ENCODE measurements at places on chromosomes 4 and X.

- no peak for DNase-seq
These were observed 15.1 kb downstream of the AFAP1 start for GRCh38 chr4:7924570-7924969.

DNA sequence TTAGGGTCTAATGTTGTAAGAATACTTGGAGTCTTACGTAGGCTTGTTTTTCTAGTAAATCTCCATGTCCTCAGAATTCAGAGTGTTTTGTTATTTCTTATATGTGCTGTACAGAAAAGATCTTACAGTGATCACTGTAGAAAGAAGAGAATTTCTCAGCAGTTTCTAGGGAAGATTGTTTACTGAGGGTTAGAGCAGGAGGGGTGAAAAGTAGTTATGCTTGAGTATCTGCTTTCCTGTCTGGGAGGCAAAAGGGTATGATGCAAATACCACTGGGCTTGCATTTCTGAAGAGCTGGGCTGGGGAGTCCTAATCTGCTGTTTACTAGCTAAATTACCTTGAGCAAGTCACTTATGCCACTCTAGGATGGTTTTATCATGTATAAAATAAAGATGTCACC, 78.2 kb downstream of the BEND4 start:
- no peak for DNase-seq

DNA sequence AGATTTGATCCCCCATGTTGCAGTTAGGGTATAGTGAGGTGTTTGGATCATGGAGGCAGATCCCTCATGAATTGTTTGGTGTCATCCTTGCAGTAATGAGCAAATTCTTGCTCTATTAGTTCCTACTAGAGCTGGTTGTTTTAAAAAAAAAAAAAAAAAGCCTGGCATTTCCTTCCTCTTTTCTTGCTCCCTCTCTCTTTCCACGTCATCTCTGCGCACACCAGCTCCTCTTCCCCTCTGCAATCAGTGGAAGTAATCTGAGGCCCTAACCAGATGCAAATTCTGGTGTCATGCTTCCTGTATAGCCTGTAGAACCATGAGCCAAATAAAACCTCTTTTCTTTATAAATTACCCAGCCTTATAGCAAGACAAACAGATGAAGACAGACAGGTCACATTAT, 24.5 kb downstream of the WDR17 start:
- no peak for DNase-seq

- DNase-seq = no peak
These were observed 1490.1 kb upstream of the IGFBP7 start for GRCh38 chr4:58600290-58600689.

DNA sequence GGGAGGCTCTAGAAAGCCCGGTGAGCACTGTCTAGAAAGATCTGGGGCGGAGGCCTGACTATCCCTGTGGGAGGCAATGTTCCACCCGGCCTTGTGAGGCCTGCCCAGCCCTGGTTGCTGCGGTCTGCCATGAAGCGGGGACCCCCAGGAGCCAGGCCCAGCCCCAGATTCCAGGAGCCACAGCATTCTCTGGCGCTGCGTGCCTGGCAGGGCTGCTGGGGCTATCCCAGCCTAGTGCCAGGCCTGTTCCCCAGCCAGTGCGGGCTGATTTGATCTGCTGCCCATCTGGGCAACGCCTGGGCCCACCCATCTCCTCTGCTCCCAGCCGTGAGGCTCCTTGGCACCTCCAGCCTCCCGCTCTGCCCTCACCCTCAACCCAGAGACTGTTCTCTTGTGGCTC, 19.6 kb downstream of the ATP2B3 start:
- DNase-seq = no peak

DNA sequence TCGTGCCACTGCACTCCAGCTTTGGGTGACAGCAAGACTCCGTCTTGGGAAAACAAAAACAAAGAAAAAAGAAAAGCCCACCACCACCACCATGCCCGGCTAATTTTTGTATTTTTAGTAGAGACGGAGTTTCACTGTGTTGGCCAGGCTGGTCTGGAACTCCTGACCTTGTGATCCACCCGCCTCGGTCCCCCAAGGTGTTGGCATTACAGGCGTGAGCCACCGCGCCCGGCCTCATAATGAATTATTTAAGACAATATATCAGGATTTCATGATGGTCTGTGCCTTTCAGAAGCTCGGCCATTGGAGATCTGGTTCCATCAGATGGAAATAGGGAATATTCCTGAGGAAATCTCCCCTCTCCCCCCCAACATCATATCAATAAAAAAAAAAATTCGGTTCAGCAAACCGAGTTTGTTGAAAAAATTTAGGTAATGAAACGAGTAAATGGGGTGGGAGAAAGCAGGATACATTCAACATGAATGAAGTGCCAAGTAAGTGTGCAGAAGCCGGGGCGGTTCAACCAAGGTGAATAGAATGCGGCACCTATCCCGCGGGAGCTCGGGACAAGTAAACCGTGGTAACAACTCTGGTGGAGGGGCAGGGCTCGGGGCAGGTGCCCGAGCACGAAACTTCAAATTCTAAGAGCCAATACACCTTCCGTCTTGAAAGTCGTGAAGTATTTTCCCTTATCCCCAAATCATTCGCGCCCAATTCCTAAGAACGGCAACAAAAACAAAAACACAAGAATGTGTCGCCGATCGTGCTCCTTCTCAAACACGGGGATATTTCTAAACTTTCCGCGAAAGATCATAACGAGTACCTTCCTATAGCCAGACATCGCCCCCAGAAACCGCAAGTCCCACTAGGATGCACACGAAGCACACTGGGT, 773 bp upstream of the TXLNG start:
- no peak for DNase-seq

DNA sequence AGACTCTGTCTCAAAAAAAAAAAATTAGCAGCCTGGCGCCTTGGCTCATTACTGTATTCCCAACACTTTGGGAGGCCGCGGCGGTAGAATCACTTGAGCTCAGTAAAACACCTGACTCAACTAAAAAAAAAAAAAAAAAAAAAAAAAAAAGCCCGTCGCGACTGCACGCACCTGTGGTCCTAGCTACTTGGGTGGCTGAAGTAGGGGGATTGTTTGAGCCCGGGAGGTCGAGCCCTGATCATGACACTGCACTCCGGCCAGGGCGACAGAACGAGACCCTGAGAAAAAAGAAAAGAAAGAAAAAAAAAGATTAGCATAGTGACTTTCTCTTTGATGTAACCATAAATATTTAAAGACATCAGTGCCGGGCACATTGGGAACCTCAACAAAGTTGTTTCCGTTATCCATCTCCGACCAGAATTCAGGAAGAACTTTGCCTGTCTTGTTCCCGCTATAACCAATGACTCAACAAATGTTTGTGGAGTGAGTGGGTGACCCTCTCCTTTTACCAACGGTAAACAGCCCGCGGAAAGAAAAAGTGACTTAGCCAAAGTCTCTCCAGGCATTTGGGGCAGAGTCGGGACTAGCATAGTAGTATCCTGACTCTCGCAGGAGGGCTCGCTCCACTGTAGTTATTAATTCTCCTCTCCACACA, 553 bp upstream of the MED28 start:
- DNase-seq = no peak

GRCh38 chrX:107573016-107573415, 55.3 kb upstream of the PRPS1 start:
- DNase-seq = no peak

GRCh38 chr4:183591301-183591700, 67.7 kb downstream of the RWDD4 start:
- DNase-seq = no peak

- no peak for DNase-seq
These were observed 207.3 kb downstream of the HS6ST2 start for GRCh38 chrX:132751063-132751690.

- no peak for DNase-seq
These were observed 12.3 kb upstream of the ALB start for GRCh38 chr4:73391774-73392173.

- no peak for DNase-seq
These were observed 52.9 kb upstream of the CXCL8 start for GRCh38 chr4:73687421-73687820.

- no peak for DNase-seq
These were observed 904.1 kb downstream of the RPA4 start for GRCh38 chrX:97787849-97788248.

- DNase-seq = no peak
These were observed 236.8 kb downstream of the ARHGAP10 start for GRCh38 chr4:147968641-147969040.

- DNase-seq = no peak
These were observed 64.2 kb downstream of the MAGEA10 start for GRCh38 chrX:152074163-152074562.

DNA sequence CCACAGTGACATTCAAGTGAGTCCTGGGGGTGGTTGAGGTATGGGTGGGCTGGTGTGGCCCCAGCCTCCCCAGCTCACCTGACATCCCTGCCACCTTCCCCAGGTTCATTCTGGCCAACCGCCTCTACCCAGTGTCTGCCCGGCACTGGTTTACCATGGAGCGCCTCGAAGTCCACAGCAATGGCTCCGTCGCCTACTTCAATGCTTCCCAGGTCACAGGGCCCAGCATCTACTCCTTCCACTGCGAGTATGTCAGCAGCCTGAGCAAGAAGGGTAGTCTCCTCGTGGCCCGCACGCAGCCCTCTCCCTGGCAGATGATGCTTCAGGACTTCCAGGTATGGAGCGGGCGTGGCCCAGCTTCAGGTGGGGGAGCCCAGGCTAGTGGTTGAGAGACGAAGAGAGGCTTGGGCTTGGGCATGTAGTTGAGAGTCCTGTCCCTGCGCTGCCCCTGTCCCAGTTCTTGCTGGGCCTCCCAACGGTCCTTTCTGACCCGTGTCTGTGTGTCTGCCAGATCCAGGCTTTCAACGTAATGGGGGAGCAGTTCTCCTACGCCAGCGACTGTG, 1.7 kb upstream of the GDI1 start:
- no peak for DNase-seq

DNA sequence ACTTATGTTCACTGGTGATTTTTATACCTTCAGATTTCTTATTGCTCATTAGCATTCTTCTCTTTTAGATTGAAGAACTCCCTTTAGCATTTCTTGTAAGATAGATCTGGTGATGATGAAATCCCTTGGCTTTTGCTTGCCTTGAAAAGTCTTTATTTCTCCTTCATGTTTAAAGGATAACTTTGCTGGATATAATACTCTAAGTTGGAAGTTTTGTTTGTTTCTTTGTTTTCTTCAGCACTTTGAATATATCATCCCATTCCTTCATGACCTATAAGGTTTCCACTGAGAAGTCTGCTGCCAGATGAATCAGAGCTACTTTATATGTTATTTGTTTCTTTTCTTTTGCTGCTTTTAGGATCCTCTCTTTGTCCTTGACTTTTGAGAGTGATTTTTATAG, 18.5 kb downstream of the CC2D2A start:
- no peak for DNase-seq

- no peak for DNase-seq
These were observed 210.0 kb upstream of the STK26 start for GRCh38 chrX:131812847-131813825.

DNA sequence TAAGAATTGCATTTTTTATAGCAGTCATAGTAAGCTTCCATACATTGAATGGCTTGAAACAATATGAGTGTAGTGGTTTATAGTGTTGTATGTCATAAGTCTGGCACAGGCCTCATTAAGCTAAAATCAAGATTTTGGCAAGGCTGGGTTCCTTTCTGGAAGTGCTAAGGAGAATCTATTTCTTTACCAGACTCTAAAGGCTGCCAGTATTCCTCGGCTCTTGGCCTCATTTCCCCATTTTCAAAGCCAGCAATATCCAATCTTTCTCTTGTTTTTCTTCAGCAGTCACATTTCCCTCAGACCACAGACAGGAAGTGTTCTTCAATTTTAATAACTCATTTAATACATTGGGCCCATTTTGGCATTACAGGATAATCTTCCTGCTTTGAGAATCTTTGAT, 1155.5 kb upstream of the PABPC4L start:
- DNase-seq = no peak

GRCh38 chr4:8777320-8778196, 94.1 kb downstream of the HMX1 start:
- no peak for DNase-seq

GRCh38 chrX:97306771-97307470, 423.2 kb downstream of the RPA4 start:
- DNase-seq = no peak

DNA sequence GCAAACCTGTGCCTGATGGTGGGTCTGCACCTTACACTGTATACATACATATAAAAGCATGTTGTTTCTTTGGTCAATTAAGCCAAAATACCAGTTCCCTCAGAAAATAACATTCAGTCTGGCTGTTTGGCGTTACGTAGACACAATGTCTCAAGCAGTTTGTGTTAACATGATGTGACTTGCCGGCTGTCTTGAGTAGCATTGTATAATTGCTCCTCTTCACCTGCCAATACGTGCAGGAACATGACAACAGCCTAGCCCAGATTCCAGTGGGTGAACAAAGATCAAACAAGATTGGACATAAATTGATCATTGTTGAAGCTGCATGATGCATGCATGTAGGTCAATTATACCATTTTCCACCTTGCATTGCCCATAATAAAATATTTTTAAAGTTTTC, 102.3 kb downstream of the F11 start:
- DNase-seq = no peak

- no peak for DNase-seq
These were observed 87.5 kb upstream of the DHX15 start for GRCh38 chr4:24671849-24672248.

- DNase-seq = no peak
These were observed 77.7 kb upstream of the DCAF8L1 start for GRCh38 chrX:28058901-28059300.

GRCh38 chr4:8278421-8279287, 9.1 kb downstream of the HTRA3 start:
- DNase-seq = no peak

DNA sequence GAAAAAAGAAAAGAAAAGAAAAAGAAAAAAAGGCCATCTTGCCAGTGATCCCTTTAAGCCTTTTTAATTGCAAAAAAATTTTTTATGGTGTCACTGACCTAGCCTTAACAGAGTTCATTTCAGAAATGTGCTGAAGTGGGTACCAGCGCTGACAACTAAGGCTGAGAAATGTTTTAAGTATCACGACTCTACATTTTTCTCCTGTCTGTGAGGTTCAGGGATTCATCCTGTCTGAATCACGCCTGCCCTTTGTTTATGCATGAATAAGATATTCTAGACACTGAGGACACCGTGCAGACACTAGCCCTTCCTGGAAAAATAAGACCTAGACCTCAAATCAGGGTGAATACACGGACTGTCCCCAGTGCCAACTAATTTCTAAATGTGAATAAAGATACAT, 154.4 kb upstream of the NOCT start:
- DNase-seq = no peak

- no peak for DNase-seq
These were observed 37.2 kb upstream of the HGFAC start for GRCh38 chr4:3404546-3404945.

DNA sequence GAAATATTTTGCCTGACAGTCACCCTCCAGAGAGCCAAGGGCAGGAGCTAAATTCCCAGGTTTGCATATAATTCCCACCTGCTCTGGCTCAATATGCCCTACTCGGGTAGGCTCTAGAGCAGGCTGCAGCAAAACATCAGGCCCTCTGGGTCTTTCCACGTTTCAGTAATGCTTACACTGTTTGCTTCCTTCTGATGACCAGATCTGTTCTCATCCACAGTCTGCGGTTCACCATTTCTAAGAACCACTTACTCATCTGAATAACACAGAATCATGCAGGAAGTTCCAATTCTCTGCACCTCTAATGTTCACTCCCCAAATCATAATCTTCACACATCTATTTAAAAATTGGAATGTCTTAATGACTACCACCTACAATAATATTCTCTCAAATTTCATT, 141.4 kb downstream of the PPP3CA start:
- no peak for DNase-seq

GRCh38 chrX:119288890-119289393, 52.9 kb downstream of the PGRMC1 start:
- no peak for DNase-seq

GRCh38 chrX:72394518-72395170, 88.9 kb upstream of the CITED1 start:
- DNase-seq = no peak

- no peak for DNase-seq
These were observed 44.5 kb downstream of the STIM2 start for GRCh38 chr4:26905172-26905571.

Data from stimulated activated CD8-positive, alpha-beta memory T cell treated with anti-CD3 and anti-CD28 coated beads, Interleukin-7, amount 100 ng/mL, for 24 hours (primary cell).